Activated CD8-positive, alpha-beta memory T cell treated with anti-CD3 and anti-CD28 coated beads for 1 hour (primary cell): ENCODE measurements at places on chromosomes 6 and 20.

DNA sequence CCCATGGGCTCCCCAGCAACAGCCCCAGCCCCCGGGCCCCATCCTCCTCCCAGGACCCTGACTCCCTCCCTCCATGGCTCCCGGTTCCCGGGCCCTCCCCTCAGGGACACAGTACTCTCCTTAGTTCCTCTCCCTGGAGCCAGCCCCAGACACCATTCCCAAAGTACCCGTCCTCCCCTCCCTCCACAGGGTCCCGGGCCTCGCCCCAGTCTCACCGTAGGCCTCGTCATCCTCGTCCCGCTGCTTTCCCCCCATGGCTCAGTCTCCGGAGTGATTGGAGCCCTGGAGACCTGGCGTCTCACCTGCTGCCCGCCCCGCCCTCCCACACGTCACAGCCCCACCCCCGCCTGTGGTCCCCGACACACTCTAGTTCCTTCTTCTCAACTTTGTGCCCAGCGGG, at the start of gene SLC44A4:
Gene SLC44A4 (minus strand): TSS at position 272 of the 400 bp plus-strand sequence. CDS start 17 bp downstream, at position 255.
- DNase-seq = no peak

GRCh38 chr6:33757906-33758305, 11.2 kb upstream of the IP6K3 start:
- no peak for DNase-seq

- DNase-seq = no peak
Measured at GRCh38 chr6:128754658-128755256, 128.2 kb upstream of the LAMA2 start.

DNA sequence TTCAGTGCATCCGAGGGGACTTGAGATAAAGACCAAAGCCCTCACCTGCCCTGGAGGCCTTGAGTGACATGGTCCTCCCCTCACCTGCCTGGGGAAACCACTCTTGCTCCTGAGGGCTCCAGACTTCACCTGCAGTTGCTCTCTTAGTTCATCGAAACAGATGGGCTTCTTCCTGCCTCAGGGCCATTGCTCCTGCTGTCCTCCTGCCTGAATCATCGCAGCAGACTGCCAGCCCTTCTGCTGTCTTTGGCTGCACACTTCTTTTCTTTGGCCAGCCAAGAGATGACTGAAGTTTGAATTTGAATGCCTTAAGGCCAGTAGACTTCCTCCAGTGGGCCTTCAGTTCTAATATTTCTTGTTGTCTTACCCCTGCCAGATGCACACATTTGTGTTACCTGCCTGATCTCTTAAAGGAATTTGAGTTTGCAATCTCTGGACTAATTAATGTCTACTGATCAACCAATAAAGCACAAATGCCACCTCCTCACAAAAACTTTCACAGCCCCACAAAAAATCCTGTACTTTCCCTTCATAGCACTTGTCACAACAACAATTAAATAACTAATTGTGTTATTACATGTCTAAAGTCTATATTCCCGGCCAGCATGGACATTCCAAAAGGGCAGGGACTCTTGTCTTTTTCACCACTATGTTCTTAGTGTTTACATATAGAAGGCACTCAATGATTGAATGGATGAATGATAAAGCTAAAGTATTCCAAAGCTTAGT, 56.7 kb upstream of the SGK1 start:
- DNase-seq = no peak

- no peak for DNase-seq
Measured at GRCh38 chr6:45378334-45378926, 696 bp upstream of the SUPT3H start.

- no peak for DNase-seq
Measured at GRCh38 chr20:61821735-61822134, 243.9 kb downstream of the TAF4 start.

DNA sequence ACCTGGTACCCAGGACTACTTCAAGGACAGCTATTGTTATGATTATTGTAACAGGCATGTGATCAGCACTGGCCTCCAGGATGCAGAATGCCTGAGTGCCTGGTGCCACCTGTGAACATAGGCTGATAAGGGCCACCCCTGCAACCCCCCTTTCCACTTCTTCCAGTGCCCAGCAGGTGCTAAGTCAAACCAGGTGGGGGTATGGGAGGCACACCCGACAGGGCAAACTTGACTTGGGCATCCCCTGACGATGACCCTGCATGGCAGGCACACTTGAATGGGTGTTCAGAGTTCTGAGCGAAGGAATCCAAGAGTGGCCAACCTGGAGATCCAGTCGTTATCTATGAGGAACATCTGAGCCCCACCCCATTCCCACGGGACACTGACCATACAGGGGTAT, 3.4 kb downstream of the ADA start:
- DNase-seq = no peak

DNA sequence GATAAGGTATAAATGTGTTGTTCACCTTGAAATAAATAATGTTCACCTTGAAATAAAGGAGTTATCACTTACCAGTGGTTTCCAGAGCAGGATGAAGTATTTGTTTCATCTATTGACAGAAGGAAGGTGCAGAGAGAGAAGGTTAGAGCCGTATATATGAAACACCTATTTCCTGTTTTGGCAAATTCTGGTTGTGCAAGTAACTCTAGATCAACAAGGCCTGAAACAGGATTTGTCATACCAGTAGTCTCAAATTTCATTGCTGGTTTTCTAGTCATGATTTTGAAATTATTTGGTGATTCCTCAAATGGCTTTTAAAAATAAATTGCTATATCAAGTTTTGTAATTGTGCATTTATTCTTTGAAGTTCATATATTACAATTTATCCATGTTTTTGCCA, at the start of gene CRISP3:
Gene CRISP3 (minus strand): TSS at position 130 of the 400 bp plus-strand sequence. CDS start 21 bp downstream, at position 109.
- no peak for DNase-seq

DNA sequence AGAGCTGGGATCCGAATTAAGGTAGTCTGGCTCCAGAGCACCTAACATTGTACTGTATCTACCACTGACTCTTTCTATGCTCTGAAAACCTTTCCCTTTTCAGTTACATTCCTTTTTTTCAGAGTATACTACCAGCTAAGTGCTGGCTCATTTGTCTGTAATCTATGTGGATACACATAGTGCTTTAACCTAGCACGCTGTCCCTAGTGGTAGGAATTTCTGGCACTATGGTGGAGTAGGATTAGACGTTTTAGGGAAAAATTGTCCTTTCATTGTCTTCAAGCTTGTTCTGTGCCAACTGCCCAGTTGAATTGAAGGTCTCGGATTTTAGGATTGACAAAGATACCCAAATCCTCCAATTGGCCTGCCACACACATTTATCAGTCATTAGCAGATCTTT, 259.1 kb upstream of the FERMT1 start:
- no peak for DNase-seq

DNA sequence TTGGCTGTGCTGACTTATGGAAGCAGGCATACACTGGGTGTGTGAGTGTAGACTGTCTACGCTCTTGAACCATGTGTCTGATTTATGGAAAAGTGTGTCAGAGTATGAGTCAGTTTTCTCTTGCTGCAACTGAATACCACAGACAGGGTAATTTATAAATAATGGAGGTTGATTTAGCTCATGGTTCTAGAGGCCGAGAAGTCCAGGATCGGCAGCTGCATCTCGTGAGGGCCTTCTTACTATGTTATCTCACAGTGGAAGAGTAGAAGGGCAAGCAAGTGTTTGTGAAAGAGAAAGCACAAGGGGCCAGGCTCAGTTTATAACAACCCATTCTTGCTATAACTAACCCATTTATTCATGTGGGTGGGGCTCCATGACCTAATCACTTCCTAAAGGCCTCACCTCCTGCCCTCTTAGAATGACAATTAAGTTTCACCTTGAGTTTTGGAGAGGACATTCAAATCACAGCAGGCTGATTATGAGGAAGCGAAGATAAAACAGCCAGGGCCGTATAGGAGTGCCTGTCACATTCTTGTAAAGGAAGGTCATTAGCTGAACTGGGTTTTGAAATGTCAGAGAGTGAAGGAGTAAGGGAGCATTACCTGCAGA, 6.7 kb downstream of the GPR31 start:
- DNase-seq = no peak

DNA sequence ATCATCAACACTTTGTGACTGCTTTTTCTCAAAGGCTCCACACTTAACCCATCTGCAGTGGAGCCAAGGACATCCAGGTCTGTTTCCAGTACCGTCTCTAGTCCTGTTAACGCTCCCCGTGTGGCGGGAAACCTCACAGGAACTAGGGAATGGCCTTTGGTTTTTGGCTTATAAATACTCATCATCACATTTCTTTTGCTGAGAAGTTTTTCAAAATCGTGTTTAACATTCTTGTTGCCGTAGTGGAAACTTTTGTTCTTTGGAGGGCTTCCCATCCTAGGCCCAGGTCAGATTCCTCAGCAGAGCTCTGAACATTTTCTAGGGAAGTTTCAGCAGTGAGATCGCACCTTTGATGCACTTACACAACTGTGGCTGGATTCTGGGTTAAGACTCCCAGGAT, 24.6 kb downstream of the DAAM2 start:
- no peak for DNase-seq

DNA sequence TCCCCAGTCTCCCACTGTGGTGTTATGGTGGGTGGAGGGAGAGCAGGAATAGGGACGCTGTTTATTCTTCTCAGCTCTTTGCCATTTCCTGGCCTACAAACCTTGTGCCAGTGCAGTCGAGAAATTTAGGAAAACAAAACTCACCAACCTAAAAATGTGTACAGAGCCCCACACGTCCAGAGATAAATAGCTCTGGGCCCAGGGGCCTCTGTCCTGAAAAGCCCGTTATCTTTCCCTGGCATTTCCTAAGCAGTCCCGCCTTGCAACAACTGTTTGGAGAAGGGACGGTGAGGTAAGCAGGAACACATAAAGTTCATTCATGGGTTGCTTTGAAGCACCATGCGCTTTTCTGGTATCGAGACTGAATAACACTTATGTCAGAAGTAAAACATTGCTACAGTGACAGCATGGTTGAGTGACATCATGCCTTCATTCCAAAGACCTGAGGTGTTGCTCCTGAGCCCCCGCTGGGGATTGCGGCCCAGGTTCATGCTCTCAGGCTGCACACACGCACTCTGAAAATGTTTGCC, 80.1 kb upstream of the NXT1 start:
- DNase-seq = no peak

GRCh38 chr6:154457046-154457713, 53.3 kb downstream of the CNKSR3 start:
- DNase-seq = no peak

GRCh38 chr6:4478098-4478497, 298.1 kb upstream of the CDYL start:
- DNase-seq = no peak

GRCh38 chr6:51533962-51534361, 553.5 kb downstream of the PKHD1 start:
- no peak for DNase-seq

- no peak for DNase-seq
Measured at GRCh38 chr20:52340036-52340634, 148.6 kb upstream of the ZFP64 start.

- no peak for DNase-seq
Measured at GRCh38 chr6:79404677-79405076, 132.6 kb downstream of the LCA5 start.

DNA sequence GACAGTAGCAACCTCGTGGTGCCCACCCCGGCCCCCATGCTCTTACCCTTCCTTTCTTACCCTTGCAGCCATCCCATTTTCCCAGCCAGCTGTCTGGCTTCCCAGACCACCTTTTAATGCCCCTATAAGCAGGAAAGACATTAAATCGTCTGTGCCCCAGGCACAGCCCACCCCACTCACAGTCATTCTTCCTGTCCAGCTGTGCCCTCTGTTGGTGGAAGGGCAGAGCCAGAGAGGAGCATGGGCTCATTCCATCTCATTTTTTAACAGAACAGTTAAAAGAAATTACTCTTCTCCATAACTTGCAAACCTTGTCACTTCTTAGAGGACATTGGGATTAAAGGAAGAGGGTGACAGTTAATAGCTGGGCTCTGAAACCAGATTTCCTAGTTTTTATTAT, 240.5 kb downstream of the NRN1 start:
- DNase-seq = no peak

GRCh38 chr6:30490026-30490876, 942 bp downstream of the HLA-E start:
- DNase-seq = peak; percentile 50

GRCh38 chr6:53540129-53540692, 4.7 kb downstream of the GCLC start:
- DNase-seq = no peak

GRCh38 chr6:74879976-74880375, 325.9 kb downstream of the COL12A1 start:
- no peak for DNase-seq

GRCh38 chr20:5845681-5846615, 95.7 kb downstream of the SHLD1 start:
- DNase-seq = no peak

DNA sequence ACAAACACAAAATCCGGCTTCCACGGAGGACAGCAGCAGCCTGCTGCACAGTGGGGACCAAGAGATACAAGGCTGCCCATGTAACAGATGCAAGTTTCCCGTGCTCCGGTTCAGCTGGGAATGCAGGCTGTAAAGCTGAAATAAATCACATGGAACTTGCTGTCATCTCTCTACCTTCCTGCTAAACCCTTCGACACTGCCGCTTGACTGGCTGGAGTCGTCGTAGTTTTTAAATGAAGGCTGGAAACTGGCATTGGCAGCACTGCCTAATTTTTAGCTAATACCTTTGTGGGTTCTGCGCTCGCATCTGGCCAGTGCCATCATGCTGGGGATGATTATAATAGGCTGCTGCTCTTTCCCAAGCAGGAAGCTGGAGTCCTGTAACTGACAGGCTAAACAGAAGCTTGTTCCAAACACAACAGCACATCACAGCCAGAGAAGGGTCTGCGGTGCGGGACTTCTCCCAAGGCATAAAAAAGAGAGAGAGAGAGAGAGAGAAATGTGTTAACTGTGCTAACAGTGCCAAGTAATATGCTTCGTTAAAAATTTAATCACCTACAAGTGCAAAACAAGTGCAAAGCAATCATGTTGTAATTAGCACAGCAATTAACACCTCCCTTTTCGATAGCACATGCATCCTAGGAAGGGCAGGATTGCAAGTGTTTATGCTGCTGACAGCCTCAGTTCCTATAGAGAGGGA, 146.1 kb downstream of the TFAP2A start:
- DNase-seq = no peak

- no peak for DNase-seq
Measured at GRCh38 chr6:65248101-65248610, 458.9 kb downstream of the EYS start.

- no peak for DNase-seq
Measured at GRCh38 chr6:46583721-46584120, 68.9 kb downstream of the CYP39A1 start.

GRCh38 chr6:109269057-109269456, 113.2 kb downstream of the CD164 start:
- no peak for DNase-seq
